Kidney tubule cell (primary cell): ENCODE measurements at places on chromosomes 1 and 21.

DNA sequence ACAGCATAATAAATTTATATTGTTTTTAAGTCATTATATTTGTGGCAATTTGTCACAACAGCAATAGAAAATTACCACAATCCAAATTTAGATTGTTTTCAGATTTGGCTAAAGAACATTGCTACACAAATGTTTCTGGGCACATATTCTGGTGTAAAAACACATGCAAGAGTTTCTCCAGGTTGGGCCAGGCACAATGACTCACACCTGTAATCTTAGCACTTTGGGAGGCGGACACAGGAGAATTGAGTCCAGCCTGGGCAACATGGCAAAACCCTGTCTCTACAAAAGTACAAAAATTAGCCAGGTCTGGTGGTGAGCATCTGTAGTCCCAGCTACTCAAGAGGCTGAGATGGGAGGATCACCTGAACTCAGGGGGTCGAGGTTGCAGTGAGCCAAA, 8.4 kb downstream of the ERO1B start:
- DNase-seq = no peak

- DNase-seq = no peak
Observed at GRCh38 chr1:101914473-101915242, 82.1 kb downstream of the OLFM3 start.

DNA sequence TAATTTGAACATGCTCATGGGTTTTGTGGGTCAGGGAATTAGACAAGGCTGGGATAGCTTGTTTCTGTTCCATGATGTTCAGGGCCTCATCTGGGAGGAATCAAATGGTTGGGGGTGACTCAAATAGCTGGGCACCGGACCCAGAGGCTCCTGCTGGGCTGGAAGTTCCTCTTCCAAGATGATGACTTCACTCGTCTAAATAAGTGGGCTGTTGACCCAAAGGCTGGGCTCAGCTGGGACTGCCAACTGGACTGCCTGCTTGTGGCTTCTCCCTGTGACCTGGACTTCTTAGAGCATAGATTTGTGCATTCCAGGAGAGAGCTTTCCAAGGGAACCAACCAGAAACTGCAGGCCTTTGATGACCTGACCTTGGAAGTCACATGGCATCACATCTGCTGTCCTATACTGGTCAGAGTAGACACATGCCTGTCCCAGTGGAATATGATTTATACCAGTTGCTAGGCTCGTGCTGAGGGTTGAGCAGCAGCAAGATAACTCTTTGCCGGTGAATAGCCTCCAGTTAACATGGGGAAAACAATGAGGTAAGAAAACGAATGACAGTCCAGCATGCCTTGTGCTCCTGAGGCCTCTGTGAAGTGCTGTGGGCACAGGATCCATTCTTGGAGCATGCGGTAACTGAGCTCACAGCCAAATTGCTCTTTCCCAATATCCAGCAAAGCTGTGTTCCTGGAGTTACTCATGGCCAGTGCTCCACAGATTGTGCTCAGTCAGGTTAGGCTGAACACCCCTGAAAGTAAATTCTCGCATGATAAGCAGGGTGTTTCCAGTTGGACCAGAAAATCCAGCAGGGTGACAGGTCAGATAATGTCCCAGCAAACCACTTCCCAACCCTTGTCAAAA, 272.9 kb upstream of the TMEM51 start:
- DNase-seq = peak; percentile 75

DNA sequence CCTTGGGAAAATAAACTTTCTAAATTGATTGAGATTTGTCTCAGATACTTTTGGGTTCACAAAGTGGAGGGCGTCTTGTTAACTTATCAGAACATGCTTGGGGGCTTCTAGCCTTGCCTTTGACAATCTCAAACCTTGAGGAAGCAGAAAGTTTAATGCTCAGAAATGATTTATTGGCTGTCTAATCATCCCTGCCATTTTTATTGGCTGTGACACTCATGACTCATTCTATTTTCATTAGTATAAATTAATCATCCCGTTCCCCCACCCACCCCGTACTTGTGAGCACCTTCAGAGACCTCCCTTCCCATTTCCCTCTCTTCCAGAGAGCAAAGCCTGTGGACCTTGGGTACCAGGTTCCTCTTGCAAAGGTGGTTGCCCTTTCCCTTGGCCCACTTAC, 87.1 kb downstream of the FGGY start:
- no peak for DNase-seq
